Glutamatergic neuron (in vitro differentiated cells): ENCODE measurements at places on chromosomes 3 and 15.

- DNase-seq = no peak
Measured at GRCh38 chr3:156016902-156017301, 103.5 kb upstream of the KCNAB1 start.

GRCh38 chr3:114863848-114864247, 283.2 kb downstream of the ZBTB20 start:
- DNase-seq = no peak

DNA sequence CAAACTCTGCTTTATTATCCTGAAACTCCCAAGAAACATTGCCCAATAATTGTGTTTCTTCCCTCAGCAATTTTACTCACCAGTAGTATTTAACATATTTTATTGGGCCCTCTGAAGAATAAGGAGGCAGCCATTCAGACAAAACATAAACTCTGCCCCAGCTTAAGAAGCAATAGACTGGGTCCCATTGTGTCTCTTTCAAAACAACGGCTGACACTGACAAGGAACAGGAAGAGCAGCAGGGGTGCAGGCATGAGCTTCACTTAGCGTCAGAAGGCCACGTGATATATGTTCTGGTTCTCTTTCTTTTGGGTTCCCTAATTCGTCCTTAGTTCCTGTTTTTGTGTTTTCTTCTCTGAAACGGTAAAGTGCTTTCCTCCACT, 242.3 kb downstream of the FHIT start:
- DNase-seq = no peak

GRCh38 chr3:177051411-177051810, 145.9 kb downstream of the TBL1XR1 start:
- no peak for DNase-seq

DNA sequence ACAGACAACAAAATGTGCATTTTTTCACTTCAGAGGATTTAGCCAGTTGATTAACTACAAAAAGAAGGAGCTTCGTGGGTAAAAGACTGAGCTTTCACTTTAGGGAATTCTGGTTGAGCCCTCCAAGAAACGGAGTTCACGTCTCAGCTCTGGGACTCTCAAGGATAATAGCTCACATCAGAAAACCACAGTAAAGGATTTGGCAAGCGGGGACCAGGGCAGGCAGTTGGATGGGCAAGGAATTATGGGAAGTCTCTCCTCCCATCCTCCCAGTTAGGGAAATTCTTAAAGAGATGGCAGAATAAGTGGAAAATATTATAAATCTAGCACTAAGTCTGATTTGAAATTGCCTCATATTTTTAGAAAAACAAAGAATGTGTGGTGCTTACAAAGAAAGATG, 188.3 kb upstream of the EOMES start:
- no peak for DNase-seq

DNA sequence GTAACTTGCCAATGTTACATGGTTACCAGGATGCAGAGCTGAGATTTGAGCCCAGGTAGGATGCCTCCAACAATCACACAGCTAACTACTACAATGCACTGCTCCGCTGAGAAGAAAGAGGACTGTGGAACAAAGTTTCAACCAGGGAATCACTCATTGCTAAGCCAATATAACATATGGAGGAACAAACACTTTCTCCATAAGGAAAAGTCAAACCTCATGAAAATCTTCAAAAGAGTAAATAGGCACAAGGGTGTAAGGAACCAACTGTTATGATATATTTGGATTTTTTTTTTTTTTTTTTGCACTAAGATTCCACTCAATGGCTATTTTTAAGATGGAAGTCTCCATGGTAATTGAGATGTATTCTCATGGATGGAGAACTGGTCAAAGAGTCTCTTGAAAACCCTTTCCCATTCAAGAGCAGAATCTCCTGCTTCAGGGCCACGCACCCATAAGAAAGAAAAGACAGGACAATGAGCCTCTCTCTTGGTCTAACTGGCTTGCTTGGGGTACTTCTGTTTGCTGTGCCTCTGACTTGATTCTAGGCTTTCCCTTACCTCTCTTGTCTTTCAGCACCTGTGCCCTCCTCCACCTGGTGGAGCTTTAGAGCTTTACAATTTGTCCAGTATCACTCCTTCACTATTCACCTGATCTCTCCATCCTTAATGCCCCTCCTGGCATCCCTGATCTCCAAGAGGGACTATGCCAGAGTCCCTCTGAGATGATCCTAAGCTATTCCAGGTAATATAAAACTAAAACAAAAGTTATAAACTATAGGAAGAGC, 252.8 kb downstream of the NTRK3 start:
- DNase-seq = no peak

DNA sequence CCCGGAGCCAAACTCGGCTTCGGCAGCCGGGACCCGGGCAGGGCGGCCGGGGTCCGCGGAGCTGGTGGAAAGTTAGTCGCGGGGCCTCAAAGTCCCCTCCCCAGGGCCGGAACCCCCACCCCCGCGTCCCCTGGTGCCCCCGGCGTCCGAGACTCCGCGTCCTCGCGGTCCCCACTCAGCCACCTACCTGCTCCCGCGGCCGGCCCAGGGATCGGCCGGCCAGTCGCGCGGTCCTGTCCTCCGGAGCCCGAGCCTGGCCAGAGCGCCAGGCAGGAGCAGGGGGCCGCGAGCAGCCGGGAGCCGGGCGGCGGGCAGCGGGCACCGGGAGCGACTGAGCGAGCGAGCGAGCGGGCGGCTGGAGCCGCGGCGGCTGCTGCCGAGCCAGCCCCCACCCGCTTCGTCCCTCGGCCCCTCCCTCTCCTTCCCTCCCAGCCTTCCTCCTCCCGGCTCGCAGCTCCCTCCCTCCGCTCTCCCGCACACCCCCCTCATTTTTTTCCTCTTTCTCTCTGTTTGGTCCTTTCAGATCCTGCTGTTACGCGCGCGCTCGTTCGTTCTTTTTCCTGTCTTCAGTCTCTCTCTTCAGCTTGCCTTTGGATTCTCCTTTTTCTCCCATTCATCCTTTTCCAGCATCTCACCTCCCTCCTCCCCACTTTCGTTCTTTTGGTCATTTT, at the start of gene MEGF11:
TSS of gene MEGF11 (minus strand) at position 333 of the 671 bp plus-strand sequence. CDS start 125,347 bp downstream, outside the sequence.
- DNase-seq = peak; percentile 56

DNA sequence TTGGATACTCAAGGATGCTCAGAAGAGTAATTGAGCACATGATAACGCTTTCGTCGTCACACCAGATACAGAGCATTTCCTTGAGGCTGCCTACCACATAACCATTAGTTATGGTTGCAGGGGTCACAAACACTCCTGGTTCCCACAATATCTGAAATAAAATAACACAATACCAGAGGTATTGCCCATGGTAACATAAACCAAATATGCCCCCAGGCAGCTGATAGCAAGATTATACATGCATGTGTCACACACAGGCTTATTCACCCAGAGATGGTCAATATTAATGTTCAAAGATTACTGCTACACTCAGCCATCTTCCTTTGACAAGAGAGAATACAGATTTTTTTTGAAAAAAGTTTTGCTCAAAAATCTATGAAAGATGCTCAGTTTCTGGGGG, 7.3 kb downstream of the RPL39L start:
- DNase-seq = no peak

- peak; percentile 92 for DNase-seq
Measured at GRCh38 chr3:13022348-13023234, 50.6 kb downstream of the IQSEC1 start.
